ENCODE measurements at places on chromosomes 2 and 18.

GRCh38 chr2:64124571-64124970 is 19.6 kb downstream of the PELI1 start:
- no peak for DNase-seq

DNA sequence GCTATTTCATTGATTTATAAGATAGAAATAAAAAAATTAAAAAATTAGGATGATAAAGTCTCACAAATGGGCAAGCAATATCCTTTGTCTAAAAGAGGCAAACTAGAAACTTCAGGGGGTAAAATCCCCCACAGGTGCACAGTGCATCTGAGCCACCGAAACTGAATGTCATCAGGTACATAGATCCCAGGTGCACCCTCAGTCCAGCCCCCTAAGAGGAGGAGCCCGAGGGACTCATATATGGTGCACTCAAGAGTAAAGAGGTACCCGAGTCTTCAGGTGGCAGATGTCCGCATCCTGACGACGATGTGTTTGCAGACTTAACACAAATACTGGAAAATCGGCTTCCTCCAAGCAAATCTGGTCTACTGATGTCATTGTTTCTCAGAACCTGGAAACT is 11.3 kb downstream of the QPCT start:
- no peak for DNase-seq

DNA sequence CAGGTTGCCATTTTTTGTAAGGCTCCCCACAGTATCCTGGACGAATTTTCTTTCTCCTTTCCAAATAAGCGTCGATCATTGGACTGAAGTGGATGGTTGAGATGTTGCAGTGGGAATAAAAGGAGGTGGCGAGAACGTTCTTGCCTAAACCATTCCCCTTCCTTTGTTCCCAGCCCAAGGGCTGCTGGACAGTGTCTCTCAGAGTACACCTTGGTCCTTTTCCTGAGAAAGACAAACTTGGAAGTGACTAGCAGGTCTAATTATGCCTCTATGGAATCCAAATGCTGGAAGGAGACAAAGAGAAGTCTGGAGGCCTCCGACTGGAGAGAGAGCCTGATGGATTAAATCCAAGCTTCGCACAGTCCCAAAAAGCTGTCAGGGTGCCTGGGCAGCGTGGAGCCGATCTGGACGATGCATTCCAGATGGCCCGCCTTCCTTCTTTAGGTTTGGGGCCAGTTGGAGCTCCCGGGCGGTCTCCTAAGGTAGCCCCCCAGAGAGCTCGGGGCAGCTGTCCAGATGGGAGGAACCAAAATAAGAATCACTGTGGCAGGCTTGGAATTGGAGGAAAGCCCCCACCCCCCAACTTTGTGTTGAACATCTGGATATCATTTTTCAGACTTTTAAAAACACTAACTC is 186.8 kb downstream of the TMEM247 start:
- no peak for DNase-seq

- no peak for DNase-seq
Observed at GRCh38 chr2:7394195-7394594, 477.0 kb downstream of the RNF144A start.

DNA sequence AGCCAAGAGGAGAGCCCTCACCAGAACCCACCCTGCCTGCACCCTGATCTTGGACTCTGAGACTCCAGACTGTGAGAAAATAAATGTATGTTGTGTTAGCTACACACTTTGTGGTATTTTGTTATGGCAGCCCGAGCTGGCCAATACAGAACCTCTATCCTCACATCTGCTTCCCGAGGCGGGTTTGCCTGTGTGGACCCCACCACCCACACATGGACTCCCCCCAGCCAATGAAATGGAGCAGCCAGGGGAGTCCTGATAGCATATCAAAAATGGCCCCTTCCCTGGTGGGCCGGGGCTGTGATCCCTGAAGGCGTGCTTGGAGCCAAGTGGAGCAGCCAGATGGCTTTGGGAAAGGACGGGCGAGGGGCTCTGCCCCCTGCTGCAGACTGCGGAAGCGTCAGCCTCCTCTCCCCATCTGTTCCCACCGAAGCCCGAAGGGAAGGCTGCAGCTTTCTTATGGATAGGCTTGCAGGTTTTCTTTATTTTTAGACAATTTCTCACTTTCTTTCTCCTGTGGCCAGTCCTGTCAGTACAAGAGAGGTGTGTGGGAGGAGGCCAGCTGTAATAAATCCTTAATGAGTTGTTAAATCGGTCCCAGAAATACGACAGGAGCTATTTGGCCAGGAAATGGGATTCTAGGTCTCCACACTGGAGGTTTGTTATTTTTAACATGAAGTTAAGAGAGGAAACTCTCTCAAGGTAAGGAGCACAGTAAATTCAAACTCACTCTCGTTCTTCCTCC is 34.4 kb downstream of the TEX51 start:
- DNase-seq, result no peak

- no peak for DNase-seq
Observed at GRCh38 chr2:72145658-72146329, 1.9 kb downstream of the CYP26B1 start.

GRCh38 chr2:112749755-112750559 is 14.5 kb downstream of the CKAP2L start:
- no peak for DNase-seq

GRCh38 chr2:168514692-168515091 is 58.6 kb downstream of the CERS6 start:
- DNase-seq, result no peak

GRCh38 chr2:47664817-47665216 is 118.1 kb upstream of the MSH6 start:
- no peak for DNase-seq

GRCh38 chr2:191148791-191149190 is 2.0 kb downstream of the STAT4 start:
- DNase-seq, result no peak

DNA sequence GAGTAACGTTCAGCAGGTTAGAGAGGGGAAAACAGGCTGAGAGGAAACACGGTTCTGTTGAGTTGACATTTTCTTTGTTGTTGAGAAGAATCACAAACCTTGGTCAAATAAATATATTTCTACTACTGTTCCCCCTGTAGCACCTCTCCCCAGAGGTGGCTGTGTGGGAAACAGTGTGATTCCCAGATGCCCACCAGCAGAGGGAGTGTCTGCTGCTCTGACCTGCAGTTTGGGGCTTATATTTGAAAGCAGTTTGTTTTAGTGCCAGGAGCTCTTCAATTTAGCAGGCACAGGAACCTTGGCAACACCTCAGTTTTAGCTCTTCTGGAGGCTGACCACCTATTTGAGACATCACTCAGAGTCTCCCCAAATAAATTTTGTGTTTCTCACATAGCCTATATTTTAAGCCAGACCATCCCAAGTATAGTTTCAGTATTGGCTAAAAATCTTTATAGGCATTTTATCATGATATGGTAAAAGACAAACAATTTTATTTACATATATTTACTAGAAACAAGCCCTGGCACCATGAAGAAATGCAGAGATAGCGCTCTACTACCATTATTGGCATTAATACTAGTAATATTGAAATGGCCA is 75.7 kb downstream of the PIK3C3 start:
- no peak for DNase-seq

GRCh38 chr2:228131833-228132232 is 49.7 kb downstream of the SPHKAP start:
- no peak for DNase-seq
